DMS53 (cell line): ENCODE measurements at places on chromosomes 3 and 15.

- DNase-seq = no peak
Observed at GRCh38 chr3:10283638-10284037, 9.1 kb downstream of the GHRL start.

GRCh38 chr15:29364426-29365078 lies 94.9 kb upstream of the NSMCE3 start:
- DNase-seq = peak; percentile 43

DNA sequence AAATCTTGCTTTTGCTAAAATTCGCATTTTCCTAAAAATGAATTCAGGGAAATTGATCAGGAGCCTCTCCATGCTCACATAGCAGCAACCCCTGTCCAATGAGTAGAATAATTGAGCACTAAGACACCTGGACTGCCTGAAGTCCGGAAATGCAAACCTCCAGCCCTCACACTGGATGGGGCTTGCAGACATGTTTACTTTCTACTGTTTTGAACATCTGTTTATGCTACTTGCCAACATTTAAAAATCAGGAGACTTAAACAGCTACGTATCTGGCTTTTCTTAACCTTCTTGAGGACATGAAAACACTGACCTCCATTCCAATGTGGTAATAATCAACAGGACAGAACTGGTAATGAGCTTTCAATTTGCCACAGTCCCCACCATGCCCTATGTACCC lies 184.4 kb downstream of the SHOX2 start:
- DNase-seq = no peak

GRCh38 chr3:127770671-127771355 lies 51.5 kb downstream of the MGLL start:
- no peak for DNase-seq

DNA sequence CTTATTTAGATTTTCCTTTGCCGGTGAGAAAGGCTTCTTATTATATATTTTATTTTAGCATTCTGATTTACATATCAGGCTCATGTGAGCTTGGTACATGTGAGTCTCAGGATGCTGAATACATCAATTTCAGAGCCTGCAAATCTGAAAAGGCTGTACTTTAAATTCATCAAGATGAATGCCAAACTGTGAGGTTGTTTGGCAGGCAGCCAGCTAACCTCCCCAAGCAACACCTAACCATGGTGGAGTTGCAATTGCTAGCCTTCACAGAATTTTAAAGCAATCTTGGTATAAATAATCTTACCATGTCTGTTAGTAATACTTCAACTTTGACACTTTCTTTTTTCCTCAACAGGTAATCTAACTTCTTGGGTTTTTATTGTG lies 252.5 kb downstream of the CDIN1 start:
- peak; percentile 11 for DNase-seq

GRCh38 chr3:189572249-189572648 lies 58.9 kb upstream of the TP63 start:
- DNase-seq = peak; percentile 69

DNA sequence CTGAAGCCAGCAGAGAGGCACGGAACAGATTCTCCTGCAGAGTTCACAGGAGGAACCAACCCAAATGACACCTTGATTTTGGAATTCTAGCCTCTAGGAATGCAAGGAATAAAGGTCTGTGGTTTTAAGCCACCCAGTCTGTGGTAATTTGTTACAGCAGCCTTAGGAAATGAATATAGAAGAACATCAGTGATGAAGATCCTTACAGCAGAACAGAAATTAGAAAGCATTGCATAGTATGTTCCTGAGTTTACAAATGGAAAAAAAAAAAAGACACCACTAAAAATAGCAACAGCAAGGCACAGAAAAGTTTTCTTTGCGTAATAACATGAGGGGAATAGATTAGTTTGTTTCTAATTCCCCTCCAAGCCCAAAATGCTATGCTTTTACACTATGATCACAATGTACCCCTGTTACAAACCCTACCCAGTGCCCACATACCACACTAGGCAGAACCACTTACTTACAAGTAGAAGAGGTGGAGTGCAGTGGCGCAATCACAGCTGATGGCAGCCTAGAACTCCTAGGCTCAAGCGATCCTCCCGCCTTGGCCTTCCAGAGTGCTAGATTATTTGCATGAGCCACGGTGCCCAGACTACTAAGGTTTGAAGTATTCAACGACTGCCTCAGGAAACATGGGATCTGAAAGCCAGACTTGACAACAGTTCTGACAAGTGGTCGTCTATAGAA lies 84.3 kb downstream of the SHQ1 start:
- DNase-seq = no peak

DNA sequence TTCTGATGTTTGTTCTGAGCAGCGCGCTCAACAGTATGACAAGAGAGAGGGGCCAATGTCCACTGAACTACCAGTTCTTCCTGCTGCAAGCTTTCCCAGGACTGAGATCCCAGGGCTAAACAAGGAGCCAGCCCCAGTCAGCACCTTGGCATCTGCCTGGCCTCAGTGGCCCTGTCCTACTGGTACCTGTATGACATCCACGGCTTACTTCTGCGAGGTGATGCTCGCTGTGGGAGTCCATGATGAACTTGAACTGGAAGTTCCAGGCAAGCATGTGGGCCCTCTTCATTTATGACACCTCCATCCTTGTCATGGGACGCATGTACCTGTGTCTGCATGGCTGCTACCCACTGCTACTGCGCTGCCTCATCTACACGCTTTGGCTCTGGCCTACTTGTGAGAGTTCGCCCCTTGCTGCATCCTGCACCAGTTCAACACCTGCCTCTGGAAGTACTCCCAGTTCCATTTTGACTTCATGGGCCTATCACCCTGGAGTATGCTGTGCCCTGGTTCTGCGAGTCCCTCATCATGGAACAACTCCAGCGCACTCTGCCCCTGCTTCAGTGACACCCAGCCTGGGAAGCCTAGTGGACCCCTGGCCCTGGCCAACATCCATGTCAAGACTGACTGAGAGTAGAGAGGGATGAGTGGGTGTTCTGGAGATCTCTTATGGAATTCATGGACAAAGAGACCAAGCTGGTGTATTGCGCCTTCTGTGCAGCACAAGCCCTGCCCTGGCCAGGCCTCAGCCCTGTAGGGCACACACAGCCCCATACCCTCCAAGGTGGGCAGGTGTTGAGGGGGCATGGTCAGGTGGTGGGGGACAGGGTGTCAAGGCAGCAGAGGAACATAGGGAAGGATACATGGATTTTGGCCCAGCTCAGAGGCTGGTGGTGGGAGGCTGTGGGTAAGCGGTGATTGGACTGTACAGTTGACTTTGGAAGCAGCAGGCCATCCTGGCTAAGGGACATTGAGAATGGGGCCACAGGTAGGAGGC lies 246.8 kb downstream of the NLGN1 start:
- DNase-seq = no peak

DNA sequence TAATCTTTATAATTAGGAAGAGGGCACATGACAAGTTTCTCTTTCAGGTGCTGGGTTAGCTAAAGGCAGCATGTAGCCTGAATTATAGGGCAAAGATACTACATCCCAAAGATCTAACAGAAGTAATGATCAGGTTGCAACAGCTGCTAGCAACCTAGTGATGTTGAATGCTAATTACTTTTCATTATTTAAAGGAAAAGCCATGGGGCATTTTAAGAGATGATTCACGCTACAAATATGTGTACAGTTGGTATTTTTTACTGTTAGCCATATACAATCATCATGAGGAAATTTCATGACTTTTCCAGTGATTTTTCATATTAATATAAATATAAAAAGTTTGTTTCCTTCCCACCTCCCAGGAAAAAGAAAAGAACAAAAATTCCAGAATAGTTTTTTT lies 43.0 kb downstream of the NEK10 start:
- DNase-seq = no peak

GRCh38 chr15:65921780-65922179 lies 52.5 kb downstream of the RAB11A start:
- no peak for DNase-seq

DNA sequence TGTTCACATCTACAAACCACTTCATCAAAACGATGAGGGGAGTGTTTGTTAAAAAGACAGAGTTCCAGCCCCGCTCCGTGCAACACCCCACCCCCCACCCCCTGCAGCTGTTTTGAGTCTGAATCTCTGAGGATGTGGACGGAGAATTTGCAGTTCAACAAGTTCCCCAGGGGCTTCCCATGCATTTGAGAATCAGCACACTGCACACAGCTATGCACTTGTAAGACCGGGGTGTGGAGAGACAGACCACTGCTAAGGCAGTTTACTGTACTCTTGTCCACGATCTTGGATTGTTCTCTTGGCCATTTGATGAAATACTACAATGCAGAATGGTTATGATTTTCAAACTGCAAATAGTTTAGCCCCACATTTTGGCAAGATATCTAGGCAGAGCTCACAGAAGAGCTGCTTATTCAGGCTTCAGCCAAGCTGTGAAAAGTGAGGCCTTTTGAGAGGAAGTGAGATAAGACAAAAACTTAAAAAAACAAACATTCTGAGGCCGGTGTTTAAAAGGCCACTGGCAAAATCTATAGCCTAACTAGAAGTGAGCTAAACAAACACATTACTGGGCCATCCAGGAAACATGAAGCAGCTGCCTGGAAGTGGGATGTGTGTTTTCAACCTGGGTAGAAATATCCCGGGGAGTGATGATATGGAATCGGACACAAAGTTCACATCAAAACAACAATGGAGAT lies 308.2 kb upstream of the ADAMTS9 start:
- peak; percentile 32 for DNase-seq

GRCh38 chr3:161305095-161305991 lies 66.0 kb downstream of the SPTSSB start:
- DNase-seq = peak; percentile 51

DNA sequence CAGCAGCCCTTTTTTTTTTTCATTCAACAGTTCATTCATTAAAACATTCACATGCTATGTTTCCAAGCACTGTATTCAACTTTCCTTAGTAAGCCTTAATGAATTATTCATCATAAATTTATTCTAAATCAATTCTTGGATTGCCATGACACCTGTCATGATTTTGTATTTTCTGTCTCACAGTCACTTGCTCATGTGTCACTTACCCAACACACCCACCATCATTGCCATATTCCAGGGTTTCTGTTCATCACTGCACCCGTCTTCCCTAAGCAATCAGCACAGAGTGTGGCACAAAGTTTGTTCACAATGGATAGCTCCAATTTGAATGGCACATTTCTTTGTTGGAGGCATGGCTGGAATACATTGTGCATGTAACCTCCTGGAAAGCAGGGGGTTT lies 27.2 kb downstream of the CPNE4 start:
- no peak for DNase-seq

DNA sequence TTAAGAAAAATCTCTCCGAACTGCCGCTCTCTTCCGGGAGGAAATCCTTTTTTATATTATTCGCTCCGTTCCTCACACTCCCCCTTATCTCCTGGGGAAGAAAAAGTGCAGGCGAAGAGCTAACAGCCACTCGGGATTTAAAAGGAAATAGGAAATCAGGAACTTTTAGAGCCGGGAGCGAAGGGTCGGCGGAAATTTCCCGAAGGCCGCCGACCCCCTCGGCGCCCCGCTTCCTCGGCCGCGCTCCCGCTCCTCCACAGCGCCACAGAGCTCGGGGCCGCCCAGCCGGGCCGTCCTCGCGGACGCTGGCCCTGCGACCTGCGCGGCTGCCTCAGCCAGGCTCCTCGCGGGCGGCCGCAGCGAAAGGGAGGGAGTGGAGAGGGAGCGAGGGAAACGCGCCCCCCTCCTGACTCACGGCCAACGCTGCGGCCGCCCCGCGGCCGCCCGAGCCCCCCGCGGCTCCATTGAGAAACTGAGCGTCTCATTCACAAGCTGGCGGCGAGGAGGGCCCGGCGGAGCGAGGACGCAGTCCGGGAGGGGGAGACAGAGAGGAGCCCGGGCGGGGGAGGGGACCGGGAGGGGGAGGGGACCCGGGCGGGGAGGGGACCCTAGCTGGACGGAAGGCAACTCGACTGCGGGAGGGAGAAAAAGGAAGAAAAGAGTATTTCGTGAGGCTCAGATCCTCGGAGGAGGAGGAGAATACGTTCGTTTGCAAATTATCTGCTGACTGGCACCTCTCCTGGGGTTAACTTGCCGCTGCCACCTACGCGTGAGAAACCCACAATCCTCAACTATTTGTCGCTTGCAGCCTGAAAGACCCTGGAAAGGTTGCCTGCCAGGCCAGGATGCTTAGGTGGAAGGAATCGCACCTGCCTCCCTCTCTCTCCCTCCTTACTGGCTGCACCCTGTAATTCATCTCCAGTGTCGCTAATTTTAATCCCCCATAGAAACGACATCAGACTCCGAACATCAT lies at the start of gene PTPN9:
Gene PTPN9, minus strand, starts transcription at position 368 of the 973 bp plus-strand sequence. CDS start 539 bp downstream, outside the sequence.
- DNase-seq = peak; percentile 70

- DNase-seq = peak; percentile 5
Observed at GRCh38 chr3:155426524-155427230, 133.2 kb upstream of the STRIT1 start.

DNA sequence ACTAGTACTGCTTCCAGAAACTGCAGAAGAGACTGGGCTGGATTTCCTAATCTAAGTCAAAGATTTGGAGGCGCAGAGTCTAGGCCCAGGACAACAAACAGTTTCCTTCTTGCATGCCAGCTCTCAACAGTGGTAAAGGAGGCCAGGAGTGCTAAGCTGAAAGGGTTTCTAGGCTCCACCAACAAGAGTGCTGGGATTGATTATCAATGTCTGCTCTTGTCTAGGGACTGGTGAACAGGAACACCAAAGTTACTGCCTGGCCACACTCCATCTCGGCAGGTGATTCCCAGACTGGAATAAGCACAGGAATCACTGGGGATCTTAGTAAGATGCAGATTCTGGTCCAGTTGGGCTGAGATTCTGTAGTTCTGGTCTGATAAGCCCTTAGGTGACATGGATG lies 22.8 kb upstream of the FGD5 start:
- DNase-seq = no peak

DNA sequence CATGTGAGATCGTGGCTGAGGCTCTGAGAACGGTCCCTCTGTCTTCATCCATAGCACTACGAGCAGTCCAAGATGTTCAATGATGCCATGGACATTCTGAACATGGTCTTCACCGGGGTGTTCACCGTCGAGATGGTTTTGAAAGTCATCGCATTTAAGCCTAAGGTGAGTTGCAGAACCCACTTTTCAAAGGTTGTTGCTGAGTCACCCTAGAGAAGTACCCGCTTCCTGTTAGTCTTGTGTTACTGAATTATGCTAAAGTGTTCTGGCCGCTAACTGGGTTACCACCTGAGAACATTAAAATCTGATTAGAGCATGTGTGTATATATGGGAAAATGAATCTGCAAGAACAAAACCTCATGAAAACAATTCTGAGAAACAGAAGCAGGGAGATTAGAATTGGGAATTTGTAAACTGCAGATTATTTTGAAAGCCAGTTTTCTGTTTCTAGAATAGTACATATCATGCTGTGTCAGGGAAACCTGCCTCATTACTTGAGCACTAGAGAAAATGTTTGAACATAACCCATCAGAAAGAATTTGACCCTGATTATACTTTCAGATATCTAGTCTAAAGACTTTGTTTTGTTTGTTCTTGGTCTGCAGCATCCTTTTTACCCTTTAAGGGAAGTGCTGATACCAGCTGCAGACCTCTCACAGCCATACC lies 92.6 kb downstream of the CHDH start:
- DNase-seq = peak; percentile 65

GRCh38 chr3:182879031-182879611 lies 85.8 kb downstream of the ATP11B start:
- DNase-seq = no peak
